Right lung (tissue), 10 donors: ENCODE measurements at places on chromosomes 13 and 19.

DNA sequence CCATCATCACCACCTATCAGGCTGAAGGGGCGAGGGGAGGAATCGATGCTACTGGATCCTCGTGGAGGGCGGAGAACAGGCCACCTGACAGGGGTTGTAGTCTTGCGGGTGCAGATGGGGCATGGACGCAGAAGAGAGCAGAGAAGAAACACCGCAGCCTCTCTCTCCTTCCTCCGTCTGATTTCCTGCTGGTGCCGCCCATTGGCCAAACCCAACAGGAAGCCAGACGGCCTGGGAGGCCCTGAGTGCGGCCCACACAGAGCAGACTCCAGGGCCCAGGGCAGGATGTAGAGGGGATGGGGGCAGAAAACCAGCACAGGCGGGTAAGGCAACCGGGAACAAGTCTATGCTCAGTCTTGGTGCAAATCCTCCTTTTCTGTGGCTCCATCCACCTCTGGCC is 15.4 kb downstream of the CEBPA start:
- DNase-seq: no peak

GRCh38 chr13:113299951-113300350 is 2.9 kb downstream of the LAMP1 start:
- no peak for DNase-seq

DNA sequence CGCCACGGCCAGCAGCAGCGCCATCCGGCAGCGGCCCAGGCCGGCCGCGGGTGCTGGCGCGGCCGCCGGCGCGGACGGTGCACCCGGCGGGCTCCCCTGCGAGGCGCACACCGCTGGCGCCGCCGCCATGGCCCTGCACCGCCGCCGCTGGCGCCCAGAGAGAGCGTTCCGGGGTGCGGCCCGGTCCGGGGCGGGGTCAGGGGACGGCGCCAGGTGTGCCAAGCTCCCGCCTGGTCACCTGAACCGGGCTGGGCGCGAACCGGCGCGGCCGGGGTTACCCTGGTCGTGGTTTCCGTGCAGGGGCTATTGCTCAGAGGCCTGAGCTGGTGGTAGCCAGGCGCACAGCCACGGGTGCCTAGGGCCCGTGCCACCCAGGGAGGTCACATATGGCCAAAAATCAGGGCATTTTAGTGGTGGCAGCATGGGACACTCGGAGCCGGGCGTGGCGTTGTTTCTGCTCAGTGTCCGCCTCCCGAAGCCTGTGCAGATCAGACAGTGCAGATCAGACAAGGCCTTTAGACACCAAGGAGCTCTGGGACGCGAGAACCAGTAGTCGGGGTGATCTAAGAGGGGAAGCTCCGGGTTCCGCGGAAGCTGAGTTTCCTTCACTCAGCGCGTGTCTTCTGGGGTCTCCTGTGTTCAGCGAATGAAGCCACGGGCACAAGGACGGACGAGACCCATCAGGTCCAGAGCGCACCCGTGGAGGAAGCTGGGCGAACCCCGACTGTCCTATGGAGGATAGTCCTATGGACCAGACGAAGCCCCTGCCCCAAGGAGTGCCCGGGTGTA is at the start of gene TMEM238:
Gene TMEM238, minus strand, starts transcription at position 162 of the 789 bp plus-strand sequence. Its CDS starts 33 bp downstream, at position 129.
- no peak for DNase-seq

GRCh38 chr19:49301165-49301865 is 23.7 kb downstream of the SLC6A16 start:
- DNase-seq: peak; percentile 45

DNA sequence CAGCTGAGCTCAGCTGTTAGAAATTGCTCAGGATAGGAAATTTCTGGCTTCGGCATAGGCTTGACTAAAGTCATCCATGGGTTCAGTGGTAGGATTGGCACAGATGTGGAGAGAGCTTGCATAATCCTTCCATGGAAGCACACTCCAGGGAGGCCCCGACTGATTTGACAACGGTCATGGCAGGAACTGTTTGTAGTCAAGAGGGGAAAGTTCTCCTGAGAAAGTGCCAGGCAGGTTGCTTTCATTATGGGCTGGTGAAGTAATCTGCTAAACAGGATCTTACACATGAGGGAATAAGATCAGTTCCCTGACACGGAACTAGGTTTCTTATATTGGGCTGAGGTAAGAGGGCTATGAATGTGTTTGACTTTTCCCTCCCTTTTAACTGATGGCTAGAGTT is 120.1 kb downstream of the RGCC start:
- DNase-seq: peak; percentile 56

DNA sequence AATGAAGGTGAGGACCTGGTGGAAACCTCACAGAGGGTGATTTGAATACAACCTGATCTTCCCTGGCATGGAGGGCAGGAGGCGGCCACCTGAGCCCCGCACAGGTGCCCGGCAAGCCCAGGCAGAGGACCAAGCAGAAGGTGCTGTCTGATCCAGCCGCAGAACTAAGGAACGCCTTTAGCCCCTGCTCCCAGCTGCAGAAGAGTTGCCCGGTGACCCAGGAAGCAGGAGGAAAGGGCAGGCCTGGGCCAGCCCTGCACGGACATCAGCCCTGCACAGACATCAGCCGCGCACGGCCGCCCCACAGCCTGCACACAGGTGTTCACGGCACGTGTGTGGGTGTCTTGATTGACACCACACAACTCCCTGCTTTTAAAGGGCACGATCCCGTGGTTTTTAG is 43.1 kb downstream of the RASA3 start:
- no peak for DNase-seq

DNA sequence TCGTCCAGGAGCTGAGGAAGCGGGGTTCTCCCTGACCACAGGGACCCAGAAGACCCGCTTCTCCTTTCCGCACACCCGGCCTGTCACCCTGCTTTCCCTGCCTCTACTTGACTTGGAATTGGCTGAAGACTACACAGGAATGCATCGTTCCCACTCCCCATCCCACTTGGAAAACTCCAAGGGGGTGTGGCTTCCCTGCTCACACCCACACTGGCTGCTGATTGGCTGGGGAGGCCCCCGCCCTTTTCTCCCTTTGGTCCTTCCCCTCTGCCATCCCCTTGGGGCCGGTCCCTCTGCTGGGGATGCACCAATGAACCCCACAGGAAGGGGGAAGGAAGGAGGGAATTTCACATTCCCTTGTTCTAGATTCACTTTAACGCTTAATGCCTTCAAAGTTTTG is 18.9 kb downstream of the VASP start:
- no peak for DNase-seq

DNA sequence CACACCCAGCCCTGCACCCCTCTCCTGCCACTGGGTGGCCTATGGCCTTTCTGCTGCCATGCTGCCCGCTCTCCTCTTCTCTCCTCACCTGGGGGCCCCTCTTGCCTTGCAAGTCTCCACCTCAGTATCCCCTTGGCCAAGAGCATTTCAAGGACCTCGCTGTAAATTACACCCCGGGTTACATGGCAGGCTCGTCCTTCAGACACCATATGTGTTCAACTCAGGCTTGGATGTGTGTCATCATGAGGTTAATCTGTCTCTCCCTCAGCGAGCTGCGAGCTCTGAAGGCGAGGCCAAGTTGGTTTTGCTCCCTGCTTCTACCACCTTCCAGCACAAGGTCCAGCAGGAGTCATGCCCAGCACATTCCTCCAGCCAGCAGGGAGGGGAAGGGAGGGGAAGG is 74.8 kb upstream of the TM9SF2 start:
- no peak for DNase-seq

- DNase-seq: no peak
Observed at GRCh38 chr19:57027360-57027759, 92.4 kb upstream of the USP29 start.

DNA sequence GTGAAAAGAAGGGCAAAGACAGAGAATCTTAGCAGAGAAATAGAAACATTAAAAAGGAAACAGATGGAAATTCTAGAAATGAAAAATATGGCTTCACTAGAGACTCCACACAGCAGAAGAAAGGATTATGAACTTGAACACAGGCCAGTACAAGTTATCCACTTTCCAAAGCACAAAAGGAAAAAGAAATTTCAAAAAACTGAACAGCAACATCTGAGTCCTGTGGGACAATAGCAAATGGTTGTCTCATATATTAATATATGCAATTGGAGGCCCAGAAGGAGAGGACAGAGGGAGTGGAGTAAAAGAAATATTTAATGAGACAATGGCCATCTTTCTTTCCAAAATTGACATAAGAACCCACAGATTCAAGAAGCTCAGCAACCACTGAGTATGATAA is 141.7 kb upstream of the GJB6 start:
- no peak for DNase-seq

DNA sequence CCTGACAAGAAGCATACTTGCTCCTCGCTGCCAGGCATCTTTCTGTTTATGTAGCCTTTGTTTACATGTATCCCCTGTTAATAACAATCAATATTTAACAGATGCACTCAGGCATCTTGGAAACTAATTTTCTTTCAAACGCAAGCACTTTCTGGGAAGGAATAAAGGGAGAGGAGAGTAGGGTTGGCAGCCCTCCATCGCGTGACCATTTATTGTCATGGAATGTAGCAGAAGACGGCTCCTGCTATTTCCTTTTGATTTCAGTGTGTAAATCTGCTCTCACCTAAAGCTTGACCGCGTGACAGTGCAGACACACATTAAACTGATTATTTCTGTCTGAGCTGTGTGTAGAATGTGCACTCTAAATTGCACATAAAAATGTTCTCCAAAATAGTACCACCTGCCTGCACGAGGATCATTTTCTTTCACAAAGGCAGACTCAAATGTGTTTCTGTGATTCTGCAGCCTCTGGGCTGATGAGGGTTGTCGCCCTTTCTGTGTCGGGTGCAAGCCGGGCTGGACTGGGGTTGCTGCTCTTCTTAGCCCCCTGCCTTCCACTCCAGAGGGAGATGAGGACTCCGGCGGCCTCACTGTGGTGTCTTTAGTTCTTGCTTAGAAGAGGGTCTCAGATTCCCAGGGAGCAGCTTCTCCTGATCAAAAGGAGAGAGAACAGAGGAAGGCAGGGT is 223.5 kb upstream of the MAB21L1 start:
- peak; percentile 52 for DNase-seq

DNA sequence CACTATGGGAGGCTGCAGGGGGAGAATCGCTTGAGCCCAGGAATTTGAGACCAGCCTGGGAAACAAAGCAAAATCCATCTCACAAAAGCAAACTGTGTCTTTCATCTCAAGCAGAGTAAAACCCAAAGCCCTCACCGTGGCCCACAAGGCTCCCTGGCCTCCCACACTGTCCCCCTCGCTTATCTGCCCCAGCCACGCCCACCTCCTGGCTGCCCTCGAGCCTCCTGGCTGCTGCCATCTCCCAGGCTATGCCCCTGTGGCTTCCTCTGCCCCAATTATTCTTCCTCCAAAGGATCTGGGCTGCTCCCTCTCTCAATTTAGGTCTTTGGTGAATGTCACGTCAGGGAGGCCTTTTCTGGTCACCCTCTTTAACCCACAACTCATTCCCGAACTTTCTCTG is 3.6 kb downstream of the RABAC1 start:
- DNase-seq: no peak

- no peak for DNase-seq
Observed at GRCh38 chr19:16380314-16380695, 55.7 kb downstream of the KLF2 start.

DNA sequence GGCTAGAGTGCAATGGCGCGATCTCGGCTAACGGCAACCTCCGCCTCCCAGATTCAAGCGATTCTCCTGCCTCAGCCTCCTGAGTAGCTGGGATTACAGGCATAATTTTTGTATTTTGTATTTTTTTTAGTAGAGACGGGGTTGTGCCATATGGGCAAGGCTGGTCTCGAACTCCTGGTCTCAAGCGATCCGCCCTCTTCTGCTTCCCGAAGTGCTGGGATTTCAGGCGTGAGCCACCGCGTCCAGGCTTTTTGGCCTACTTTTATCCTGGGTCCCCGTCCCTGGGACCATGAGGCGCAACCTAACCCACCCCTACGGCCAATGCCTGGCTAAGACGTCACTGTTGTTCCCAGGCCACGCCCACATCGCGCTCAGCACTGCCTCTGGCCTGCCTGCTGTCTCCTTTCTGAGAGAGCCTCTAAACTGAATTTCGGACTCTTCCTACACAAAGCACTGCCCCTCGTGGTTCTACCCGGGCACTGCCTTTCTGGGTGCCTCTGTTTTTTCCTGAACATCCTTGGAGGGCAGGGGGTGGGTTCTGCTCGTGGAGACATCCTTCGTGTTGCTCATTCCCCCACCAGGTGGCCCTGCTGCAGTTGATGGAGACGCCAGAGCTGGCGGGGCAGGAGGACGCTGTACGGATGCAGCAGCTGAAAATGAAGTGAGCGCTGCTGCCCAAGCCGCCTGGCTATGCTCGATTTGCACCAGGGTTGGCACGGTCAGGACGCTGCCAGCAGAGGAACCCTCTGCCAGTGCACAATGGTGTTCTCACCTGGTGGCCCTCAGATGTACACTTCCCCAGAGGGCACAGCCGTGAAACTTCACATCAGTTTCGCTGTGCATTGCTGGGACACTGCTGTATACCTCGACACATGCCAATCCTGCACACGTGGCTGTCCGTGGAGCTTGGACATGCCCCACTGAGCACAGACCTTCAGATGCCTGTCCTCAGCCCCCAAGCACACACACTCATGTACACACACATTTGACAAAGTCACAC is 2.0 kb downstream of the REX1BD start:
- DNase-seq: peak; percentile 60

GRCh38 chr19:14402332-14403144 is 16.6 kb downstream of the DDX39A start:
- no peak for DNase-seq

DNA sequence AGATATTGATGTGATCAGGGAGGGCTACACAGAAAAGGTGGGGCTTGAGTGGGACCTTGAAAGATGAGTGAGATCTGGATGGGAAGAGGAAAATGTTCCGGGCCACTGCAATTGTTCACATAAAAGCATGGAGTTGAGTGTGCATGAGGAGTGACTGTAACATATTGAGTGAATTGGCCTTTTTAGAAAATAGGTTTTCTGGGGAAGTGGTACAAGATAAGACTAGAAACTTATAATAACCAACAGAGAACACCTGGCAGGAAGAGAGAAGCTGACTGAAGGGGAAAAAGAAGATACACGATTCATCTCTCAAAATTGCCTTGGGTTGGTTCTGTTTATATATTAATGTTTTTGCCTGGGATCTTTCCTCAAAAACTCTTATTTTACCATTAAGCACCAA is 32.2 kb downstream of the SLC10A2 start:
- DNase-seq: no peak

GRCh38 chr13:102700088-102701031 is 5.5 kb upstream of the METTL21C start:
- DNase-seq: no peak

DNA sequence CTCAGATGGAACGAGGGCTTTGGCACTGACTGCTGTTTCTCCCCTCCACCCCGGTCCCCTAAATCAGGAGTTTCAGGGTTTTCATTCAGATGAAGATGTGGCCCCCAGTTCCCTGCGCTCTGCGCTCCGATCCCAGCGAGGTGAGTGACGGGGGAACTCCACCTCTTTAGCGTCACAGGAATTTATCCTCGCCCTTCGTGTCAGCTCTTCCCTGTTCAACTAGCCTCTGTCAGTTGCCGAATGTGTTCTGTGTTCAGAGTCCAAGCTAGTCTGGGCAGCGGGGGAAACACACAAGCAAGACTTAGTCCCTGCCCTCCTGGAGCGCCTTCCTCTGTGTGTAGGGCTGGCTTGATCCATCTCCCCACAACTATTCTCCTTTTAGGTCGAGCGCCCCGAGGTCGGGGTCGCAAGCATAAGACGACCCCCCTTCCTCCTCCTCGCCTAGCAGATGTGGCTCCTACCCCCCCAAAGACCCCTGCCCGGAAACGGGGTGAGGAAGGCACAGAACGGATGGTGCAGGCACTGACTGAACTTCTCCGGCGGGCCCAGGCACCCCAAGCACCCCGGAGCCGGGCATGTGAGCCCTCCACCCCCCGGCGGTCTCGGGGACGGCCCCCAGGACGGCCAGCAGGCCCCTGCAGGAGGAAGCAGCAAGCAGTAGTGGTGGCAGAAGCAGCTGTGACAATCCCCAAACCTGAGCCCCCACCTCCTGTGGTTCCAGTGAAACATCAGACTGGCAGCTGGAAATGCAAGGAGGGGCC is 1.8 kb downstream of the KMT2B start:
- no peak for DNase-seq
